CD4-positive, alpha-beta T cell treated with Interleukin-21 for 1 hour (primary cell): ENCODE measurements at places on chromosomes 5 and 9.

- DNase-seq, result no peak
These were observed 39.1 kb downstream of the RETREG1 start for GRCh38 chr5:16577677-16578076.

GRCh38 chr9:112970939-112971338, 41.1 kb downstream of the ZNF883 start:
- no peak for DNase-seq

GRCh38 chr5:168055961-168056360, 235.5 kb upstream of the WWC1 start:
- DNase-seq, result no peak

GRCh38 chr9:121216271-121216805, 14.7 kb upstream of the RAB14 start:
- no peak for DNase-seq

- DNase-seq, result no peak
These were observed 8.4 kb upstream of the RGS3 start for GRCh38 chr9:113454914-113455761.

DNA sequence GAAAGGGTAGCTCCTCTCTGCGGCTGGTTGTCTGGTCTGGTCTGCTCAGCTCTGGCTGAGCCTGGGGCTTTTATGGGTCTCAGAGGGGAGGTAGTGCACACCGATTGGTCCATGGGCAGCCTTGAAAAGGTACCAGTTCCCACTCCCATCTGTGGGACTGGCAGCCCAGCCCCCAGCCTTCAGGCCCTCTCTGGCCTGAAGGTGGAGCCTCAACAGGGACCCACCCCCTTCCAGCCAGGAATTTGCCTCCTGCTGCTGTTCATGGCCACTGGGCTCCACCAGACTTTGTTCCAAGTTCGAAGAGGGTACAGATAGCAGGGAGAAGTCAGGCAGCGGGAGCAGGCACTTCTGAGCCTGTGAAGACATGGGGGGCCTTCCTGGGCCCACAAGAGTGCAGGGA, 165.3 kb upstream of the SLC27A6 start:
- DNase-seq, result no peak

DNA sequence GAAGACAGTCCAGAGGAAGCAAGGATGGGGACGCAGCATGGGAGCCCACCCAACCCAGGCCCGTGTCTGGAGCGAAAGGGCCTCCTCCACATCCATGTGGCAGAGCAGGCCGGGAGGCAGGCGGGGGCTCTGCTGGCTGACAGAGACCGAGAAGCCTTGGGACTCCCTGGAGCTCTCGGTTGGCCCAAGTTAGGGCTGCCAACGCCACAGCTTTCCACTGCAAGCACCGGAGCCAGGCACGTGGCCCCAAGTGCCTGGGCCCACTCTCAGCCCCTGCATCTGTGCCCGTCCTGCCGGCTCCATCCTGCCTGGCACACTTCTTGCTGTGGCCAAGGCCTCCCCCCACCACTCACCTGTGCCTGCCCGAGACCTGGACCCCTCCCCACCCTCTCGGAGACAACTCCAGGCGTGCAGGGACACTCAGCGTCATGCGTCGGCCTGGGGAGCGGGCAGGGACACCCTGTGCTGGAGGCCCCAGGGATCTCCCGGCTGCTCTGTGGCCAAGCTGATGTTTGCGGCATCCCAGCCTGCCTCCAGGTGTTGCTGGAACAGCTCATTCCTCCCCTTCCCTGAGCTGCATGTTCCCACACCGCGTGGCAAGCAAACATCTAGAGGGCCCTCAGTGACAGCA, 31.5 kb downstream of the SLC6A3 start:
- no peak for DNase-seq

GRCh38 chr9:89661956-89662717, 57.3 kb downstream of the GADD45G start:
- peak; percentile 14 for DNase-seq

- no peak for DNase-seq
These were observed 121.4 kb downstream of the GNAQ start for GRCh38 chr9:77910194-77910621.

- DNase-seq, result no peak
These were observed 268.4 kb downstream of the ELAVL2 start for GRCh38 chr9:23557689-23558088.

DNA sequence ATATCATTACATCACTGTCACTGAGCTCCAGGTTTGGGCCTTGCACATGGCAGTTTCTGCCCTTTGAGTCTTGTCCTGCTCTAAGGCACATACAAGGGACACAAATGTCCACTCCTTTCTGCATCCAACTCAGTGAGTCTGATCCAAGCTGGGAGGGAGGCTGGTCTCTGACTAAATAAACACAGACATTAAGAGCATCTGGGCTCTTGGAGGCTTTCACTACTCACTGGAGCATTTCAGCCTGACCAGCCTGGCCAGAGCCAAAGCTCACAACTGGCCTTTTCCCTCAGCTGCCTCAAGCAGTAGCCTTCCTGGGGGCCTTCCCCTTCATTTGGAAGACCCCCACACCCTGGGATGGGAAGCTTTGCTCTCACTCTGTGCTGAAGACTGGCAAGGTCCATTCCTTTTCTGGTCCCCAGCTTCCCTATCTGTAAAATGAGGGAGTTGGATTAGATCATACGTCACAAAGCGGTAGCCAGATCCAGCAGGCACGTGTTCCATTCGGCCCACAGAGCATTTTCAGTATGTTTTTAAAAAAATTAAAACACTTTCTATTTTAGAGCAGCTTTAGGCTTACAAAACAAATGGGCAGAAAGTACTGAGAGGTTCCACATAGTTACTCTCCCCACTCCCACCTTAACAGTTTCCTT, 58.6 kb upstream of the XPA start:
- no peak for DNase-seq

DNA sequence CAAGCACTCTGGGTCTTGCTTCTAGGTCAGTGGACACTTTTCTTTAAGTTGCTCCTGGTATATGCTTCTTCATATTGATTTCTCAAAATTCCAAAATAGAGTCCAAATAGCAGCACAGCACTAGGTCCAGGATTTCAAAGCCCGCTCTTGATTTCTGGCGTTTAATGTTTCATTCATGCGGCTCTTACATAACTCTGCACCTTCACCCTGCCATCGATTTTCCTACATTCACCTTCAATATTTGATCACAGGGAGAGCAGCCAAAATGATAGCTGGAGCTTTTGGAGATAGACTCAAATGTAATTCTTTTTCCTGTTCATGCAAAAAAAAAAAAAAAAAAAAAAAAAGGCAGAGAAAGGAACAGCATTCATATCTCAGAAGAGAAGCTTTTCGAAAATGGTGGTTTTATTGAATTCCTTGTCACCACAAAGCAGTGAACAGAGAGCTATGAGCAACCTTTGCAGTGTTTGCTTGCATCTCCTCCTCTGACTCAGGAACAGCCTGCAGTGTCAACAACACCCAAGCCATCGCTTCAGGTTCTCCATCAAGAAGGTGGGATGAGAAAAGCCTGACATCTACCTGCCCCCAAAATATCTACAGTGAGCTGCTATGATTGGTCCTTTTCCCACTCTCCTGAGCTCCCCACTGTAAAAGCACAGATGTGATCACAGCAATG, 97.8 kb downstream of the MED10 start:
- DNase-seq, result no peak

DNA sequence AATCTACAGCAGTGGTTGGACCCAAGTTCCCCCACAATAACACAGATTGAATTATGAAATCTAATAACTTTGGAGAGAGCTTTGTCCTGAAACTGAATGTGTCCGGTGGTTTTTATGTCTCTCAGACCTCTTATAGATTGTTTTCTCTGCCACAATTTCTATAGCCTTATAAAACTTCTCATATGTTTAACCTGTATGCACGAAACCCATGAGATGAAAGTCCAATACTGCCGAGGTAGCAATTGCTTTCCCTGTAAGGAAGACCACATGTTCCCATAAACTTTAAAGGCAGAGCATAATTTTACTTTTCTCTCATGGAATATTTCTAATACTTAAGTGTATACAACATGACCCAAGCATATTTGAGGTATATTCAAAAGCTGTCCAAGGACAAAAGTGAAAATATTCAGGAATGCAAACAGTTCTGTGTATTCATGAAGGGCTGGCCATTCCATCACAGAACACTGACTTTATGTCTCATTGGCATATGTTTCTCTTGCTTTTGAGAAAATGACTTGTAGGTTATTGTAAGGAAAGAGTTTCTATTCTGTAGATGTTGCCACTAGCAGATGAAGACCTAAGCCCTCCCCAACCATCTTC, 94.4 kb upstream of the TLE4 start:
- DNase-seq, result no peak

DNA sequence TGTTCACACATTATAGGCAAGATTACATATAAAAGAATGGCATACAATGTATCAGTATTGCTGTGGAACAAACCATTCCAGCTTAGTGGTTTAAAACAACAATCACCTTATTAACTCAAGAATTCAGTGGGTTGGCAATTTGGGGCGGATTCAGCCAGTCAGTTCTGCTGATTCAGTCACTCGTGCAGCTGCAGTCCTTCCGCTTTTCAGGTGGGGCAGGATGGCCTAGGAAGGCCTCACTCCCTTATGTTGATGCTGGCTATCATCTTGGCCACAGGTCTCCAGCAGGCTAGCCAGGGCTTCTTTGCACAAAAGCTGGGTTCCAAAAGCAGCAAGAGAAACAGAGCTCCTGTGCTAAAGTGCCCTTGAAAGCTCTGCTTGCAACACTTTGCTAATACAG, 150.6 kb downstream of the MCTP1 start:
- DNase-seq, result no peak

GRCh38 chr5:81961651-81962440, 10.0 kb upstream of the ATG10 start:
- no peak for DNase-seq

DNA sequence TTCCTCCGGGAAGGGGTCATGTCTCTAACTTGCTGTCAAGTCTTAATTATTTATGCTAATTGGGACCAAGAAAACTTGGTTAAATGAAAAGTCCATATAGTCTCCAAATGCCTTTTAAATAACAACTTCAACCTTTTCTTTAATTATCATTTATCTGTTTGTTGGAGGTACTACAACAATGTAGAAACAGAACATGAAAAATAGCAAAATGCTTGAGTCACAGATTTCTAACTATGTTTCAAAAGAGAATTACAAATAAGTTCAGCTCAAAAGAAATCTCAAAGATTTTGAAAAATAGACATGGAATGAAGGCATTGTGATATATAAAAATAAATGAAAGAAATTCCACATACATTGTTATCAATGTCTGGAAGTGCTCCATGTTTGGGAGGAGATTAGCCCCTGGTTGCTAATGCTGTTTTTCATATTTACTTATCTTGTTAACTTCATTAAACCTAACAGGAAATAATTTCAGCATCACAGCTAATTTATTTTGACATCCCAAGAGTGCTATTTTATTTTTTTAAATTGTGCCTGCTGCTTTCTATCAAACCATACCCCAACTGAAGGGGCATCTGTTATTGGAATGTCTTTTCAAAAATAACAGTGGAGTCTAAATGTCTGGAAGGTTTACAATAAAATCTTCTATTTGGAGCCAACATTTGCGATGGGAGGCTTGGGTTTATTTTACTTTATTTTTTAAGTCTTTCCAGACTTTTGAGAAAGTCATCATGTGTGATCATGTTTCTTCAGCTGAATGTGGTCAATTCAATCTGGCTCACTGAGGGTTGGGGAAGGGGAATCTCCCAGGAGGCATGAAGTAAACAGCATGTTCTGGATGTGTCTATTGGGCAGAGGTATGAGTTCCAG, 53.1 kb upstream of the ANKRD55 start:
- no peak for DNase-seq

GRCh38 chr9:130045725-130046450, 2.9 kb upstream of the FNBP1 start:
- no peak for DNase-seq

GRCh38 chr9:69078581-69078980, 43.0 kb downstream of the FXN start:
- DNase-seq, result no peak

DNA sequence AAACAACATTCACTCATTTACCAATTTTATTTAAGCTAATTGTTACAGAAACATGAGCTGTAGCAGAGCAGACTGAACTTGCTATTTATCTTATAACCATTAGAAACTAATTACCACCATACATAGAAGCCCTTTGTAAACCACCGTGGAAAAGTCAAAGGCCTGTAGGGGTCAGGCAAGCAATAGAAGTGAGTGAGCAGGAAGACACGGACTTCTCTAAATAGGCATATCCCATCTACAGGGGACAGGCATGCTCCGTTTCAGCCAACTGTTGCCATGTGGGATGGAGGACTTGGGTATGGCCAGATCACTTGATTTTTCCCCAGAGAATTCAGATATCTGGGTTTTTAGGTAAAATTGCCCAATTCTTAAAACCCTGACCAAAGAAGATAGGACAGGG, 44.8 kb downstream of the PRRC1 start:
- no peak for DNase-seq

- DNase-seq, result no peak
These were observed 457.5 kb downstream of the TMEM232 start for GRCh38 chr5:110268985-110269384.

- DNase-seq, result no peak
These were observed 203.2 kb downstream of the CD180 start for GRCh38 chr5:66993448-66993847.

DNA sequence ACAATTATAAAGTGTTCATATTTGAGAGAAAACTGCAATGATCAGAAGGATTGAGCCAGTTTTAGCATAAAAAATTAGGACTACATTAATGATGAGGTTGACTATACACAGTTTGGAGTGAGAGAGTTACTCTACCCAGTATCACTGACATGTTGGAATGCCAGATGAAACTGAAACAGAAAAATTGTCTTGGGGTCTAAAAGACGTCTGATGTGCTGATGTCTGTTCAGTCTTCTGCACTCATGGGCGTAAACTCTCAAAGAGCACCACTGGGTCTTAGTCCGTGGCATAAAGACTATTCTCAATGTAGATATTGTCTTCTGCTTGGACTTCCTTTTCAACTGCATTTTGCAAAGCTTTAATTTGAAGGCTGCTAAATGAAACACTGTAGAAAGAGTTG, 29.5 kb downstream of the HAVCR1 start:
- no peak for DNase-seq

DNA sequence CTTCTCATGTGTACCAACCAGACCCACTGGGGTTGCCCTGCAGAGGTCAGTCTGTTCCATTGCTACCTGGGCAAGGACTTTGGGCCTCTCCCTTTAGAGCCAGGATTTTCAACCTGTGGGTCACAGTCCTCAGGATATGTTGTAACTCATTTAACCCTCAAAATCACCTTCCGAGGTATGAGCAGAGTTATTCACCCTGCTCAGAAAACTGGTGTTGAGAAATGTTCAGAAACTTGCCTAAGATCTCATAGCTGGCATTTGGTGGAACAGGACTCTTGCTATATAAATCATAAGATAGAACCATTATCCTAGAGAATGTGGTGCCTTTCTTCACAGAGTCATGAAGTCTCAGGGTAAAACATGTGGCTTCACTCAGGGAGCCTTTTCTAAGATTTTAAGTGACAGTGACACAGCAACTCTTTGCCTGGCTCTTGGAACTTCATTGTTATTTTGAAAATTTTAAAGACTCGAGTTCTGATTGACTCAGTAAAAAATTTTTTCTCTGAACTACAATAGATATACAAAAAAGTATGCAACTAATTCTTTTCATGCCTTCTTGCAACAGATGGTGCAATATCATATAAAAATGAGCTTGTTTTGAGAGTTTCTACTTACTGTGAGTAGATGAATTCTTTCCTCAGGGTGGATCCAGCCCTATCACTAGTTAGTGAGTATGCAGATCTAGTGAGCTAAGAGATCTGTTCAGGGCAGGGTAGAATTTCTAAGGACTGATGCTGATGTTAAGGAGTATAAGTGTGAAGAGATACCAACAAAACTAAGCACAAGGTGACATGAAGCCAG, 29.5 kb downstream of the CAST start:
- DNase-seq, result no peak

- DNase-seq, result no peak
These were observed 40.9 kb downstream of the SEC61B start for GRCh38 chr9:99262949-99263418.

- no peak for DNase-seq
These were observed 207.6 kb downstream of the FBXL17 start for GRCh38 chr5:108174286-108174685.
